ENCODE measurements at places on chromosomes 4 and X.

GRCh38 chr4:21013501-21013900 is 313.2 kb downstream of the PACRGL start:
- DNase-seq = no peak

DNA sequence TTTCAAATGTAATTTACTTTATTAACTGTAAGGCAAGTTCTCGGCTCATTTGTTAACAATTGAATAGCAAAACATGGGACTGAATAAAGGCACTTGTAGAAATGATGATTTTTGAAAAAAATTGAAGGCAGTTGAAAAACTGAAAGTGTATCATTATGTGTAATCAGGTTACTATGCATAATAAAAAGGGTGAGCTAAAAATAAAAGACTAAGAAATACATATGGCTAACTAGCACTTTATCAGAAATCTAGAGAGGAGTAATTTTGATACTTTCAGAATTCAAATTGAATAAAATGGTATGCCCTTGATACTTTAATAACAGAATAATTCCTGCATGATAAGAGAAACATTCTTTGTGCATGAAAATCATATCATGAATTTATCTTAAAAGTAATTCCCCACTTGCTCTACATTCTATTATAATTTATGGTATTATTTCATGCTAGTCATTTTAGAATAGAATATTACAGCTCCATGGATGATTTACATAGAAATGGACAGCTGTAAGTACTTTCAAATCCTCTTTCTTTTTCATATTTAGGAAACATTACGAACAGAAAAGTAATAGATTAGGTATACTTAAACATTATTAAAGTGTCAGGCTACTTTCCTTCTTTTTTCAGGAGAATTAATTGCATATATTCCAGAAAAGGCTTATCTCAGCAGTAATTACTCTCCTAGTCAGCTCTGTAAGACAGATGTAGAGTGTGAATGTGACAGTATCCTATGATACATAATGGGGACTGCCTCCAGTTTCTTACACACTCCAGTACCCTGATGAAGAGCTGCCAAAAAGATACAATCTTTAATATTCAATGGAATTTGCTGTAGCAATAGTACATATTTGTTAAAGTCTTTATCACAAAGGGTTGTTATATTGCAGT is 697.3 kb downstream of the CCSER1 start:
- no peak for DNase-seq

DNA sequence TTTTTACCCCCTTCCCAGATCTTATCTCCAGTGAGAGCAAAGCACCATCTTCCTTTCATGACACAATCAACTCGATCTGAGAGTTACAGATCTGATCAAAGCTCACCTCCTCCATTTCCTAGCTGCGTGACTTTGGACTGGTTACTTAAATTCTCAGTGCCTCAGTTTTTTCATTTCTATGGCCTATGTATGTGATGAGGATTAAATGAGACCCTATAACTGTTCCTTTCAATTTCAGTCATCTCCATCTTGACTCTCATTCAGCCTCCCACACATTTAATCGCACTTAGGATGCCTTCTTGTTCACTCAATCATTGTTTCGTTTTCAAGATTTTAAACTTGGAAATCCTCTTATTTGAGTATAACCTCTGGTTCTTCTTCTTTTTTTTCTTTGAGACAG is 20.1 kb upstream of the CXCR3 start:
- DNase-seq = no peak

DNA sequence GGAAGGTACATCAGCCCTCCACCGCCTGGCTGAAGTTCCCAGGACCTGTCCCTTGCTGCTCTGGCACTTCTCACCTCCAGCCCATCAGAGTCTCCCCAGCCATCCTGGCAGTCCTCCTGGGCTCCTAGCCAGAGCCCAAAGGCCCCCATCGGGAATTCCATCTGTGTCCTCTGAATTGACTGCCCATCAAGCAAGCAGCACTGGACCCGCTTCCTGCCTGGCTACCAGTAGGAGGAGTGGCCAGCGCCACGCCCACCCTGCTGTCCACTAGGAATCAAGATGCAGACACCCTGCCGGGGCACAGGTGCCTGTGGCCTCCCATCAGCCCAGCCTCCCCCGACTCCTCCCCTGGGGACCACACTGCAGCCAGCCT is 47.2 kb downstream of the C4orf50 start:
- no peak for DNase-seq

DNA sequence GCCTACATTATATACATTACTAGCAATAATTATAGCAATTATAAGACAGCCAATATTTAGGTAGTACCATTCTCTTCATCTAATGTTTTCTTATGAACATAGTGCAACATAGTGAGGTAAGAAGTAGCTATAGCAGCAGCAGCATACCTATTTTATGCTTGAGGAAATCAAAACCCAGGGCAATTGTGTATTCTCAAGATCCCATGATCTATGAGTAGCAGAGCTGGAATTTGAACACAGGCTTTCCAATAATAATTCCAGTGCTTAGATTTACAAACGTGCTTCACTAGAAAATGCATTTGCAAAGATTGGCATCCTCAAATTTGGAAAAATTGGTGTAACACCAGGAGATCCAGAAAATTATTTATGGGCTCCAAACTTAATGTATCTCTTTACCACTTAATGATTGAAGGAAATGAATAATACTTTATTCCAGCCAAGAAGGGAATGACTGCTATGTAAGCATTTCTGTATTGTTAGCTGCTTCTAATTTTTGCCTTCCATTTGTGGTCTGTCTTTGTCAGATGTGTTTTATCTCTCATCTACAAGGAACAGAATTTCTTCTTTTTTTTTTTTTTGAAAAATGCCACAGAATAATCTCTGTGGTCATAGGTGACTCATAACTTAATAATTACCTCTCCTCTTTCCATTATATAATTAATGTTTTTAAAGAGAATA is 451.1 kb downstream of the ARAP2 start:
- no peak for DNase-seq

GRCh38 chrX:42920752-42921151 is 142.8 kb upstream of the PPP1R2C start:
- DNase-seq = no peak

DNA sequence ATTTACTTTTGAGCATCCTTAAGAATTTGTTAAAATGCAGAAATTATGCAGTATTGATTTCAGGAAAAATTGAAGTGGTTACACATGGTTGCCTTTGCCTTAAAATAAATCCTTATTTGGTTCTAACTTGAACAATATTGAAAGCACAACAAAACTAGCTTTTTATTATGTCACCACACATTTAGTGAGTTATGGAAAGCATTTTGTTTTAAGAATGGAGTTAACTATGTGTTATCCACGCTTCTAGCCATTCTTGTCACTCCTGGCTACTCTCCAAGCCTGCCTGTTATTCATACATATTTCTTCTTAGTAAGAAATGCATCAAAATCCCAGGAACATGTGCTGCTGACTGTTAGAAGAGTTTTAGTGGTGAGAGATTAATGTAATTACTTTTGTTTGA is 73.9 kb downstream of the FAT4 start:
- no peak for DNase-seq

DNA sequence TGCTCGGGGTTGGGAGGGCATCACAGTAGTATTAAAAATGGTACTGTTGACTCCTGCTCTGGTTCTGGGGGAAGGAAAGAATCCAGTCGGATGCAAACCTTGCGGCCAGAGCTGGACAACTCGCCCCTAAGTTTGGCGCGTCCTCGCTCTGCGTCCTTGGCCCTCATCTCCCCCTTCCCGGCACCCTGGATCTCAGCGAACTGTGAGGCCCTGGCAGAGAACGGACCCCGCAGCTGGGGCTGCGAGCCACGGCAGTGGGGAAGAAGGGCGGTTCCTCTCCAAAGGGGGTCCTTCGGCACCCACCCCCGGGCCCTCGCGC is 14.0 kb downstream of the ARHGEF6 start:
- DNase-seq = no peak

Measured in NCI-H2081 treated with DMSO at 0.1 percent for 48 hours (cell line).